ENCODE measurements at places on chromosomes 13 and 19. TPM values are rescaled to one million over a fixed set of nuclear protein-coding genes. Genes with fewer than 3 reads are reported as not detected.

The ETV2 gene
- 0.36 TPM for total RNA-seq

The RASAL3 gene
- total RNA-seq, result not detected

The ZNF208 gene
- not detected for total RNA-seq

The DPF1 gene
- 2.5 TPM for total RNA-seq

The KCTD15 gene
- total RNA-seq, result 78.9 TPM

The CYP4F11 gene
- total RNA-seq, result under 0.01 TPM

The ZNF91 gene
- 34.2 TPM for total RNA-seq

The MISP3 gene
- total RNA-seq, result under 0.01 TPM

The CGB1 gene
- not detected for total RNA-seq

The IGFL1 gene
- total RNA-seq, result not detected

The BCAM gene
- 3.2 TPM for total RNA-seq

The FCER2 gene
- total RNA-seq, result not detected

The ERICH4 gene
- not detected for total RNA-seq

The ARHGEF18 gene
- 33.9 TPM for total RNA-seq

The APLP1 gene
- total RNA-seq, result 1.5 TPM

The ZNF470 gene
- total RNA-seq, result 2.4 TPM

The ERCC2 gene
- 11.7 TPM for total RNA-seq

The CEACAM19 gene
- 0.36 TPM for total RNA-seq

The ZNF284 gene
- total RNA-seq, result 5.3 TPM

The IGFL4 gene
- total RNA-seq, result 0.69 TPM

The ANKRD24 gene
- under 0.01 TPM for total RNA-seq

The SMIM44 gene
- not detected for total RNA-seq

The NCR1 gene
- not detected for total RNA-seq

The CEACAM6 gene
- not detected for total RNA-seq

The IRS2 gene
- total RNA-seq, result 21.1 TPM

The FUT3 gene
- not detected for total RNA-seq

The AMH gene
- total RNA-seq, result 0.62 TPM

The CERS1 gene
- 5.9 TPM for total RNA-seq

The TPTE2 gene
- not detected for total RNA-seq

The MED25 gene
- total RNA-seq, result 21.4 TPM

The BRCA2 gene
- 12.5 TPM for total RNA-seq

The GPALPP1 gene
- total RNA-seq, result 18.3 TPM

The LENG9 gene
- 10.8 TPM for total RNA-seq

The ZNF606 gene
- total RNA-seq, result 16.5 TPM

The ADGRE3 gene
- not detected for total RNA-seq

The RASGRP4 gene
- total RNA-seq, result not detected

The KCNRG gene
- total RNA-seq, result 1.00 TPM

The ZNF135 gene
- 2.9 TPM for total RNA-seq

The ZNF729 gene
- total RNA-seq, result not detected

The SOHLH2 gene
- total RNA-seq, result 0.34 TPM

The NPAS1 gene
- 0.67 TPM for total RNA-seq

The GSX1 gene
- total RNA-seq, result not detected

The CGB8 gene
- total RNA-seq, result not detected

The ZNF541 gene
- total RNA-seq, result not detected

The CYP4F8 gene
- not detected for total RNA-seq

The OR7A5 gene
- 2.9 TPM for total RNA-seq

The ONECUT3 gene
- total RNA-seq, result not detected

The LDLR gene
- 270 TPM for total RNA-seq

The RASIP1 gene
- 3.0 TPM for total RNA-seq

The ZNF441 gene
- 6.2 TPM for total RNA-seq

The USE1 gene
- total RNA-seq, result 33.0 TPM

The NDUFA11 gene
- total RNA-seq, result 293 TPM

Data from melanocyte of skin (primary cell).